ENCODE measurements at places on chromosomes 11 and 22. TPM values are rescaled to one million over a fixed set of nuclear protein-coding genes. Genes with fewer than 3 reads are reported as not detected.

- H3K4me1 ChIP-seq: no peaks in the 10 kb centered on the region
- H3K36me3 ChIP-seq: no peaks in the 10 kb centered on the region
- no peak overlapping the region for H3K27ac ChIP-seq
- no peak overlapping the region for H3K4me3 ChIP-seq
These were observed 33.3 kb downstream of the NUP50 start for GRCh38 chr22:45196926-45197605.

Gene TMPRSS6
- not detected for total RNA-seq

DNA sequence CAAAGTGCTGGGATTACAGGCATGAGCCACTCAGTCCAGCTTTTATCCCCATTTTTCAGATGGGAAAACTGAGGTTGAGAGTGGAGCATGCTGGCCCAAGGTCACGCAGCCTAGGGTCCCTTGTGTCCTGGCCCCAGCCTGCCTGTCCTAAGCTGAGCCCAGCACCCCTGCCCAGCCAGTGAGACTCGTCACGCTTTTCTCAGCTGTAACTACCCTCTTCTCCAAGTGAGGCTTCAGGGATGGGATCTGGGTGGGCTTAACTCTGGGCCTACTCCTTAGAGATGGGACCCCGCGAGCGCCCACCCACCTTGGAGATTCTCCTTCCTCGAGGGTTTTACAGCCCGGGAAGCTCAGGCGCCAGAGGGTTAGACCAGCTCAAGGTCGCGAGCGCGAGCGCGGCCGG, 390 bp upstream of the TMEM151A start:
- no peak overlapping the region for H3K27ac ChIP-seq
- H3K27me3 ChIP-seq: peaks cover 14% of the 10 kb centered on the region
- peaks cover 16% of the 10 kb centered on the region for H3K4me1 ChIP-seq
- H3K4me3 ChIP-seq: peak overlapping the region; percentile 65
- H3K36me3 ChIP-seq: no peaks in the 10 kb centered on the region
- DNase-seq: no peak

DNA sequence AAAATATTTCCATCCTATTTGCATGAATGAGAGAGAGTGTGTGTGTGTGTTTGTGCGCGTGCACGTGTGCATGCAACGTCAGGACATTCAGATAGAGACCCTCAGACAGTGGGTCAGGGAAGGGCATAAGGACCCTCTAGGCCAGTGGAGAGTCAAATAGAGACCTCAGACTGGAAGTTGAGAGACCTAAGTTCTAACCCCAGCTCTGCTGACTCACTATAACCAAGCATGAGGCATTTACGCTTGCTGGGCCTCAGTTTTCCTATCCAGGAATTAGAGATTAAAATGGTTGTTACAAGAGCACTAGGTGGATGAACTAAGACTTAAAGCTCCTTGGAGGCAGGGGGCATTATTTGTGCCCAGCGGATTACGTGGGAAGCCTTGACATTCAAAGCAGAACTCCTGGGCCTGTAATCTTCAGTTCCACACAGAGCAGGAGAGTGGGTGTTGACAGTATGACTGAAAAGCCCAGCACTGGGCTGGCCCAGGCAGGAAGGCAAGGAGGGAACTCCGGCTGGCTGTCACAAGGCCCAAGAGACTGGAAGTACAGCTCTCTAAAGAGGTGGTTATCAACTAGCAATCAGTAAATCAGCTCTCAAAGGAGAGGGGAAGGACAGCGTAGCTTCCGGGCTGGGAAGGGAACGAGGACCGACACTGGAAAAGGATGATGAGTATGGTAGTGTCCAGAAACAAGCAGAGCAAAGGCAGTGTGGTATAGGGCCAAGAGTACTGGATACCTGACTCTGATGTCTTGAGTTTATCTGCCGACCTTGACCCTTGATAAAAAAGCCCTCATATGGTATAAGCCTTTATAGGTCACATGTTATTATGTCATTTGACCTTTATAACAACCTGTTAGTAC, 9.2 kb downstream of the RHOG start:
- peaks cover 4% of the 10 kb centered on the region for H3K36me3 ChIP-seq
- H3K27ac ChIP-seq: no peak overlapping the region
- no peak overlapping the region for H3K4me3 ChIP-seq
- peaks cover 17% of the 10 kb centered on the region for H3K4me1 ChIP-seq
- no peak for DNase-seq

DNA sequence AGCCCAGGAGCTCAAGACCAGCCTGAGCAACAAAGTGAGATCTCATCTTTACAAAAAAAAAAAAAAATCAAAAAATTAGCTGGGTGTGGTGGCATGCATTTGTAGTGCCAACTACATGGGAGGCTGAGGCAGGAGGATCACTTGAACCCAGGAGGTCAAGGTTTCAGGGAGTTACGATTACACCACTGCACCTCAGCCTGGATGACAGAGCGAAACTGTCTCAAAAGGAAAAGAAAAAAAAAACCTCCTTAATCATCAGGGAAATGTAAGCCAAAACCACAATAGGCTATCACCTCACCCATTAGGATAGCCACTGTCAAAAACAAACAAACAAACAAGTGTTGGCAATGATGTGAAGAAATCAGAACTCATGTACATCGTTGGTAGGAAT, 13.4 kb downstream of the DGCR2 start:
- peak overlapping the region; percentile 76 for H3K27ac ChIP-seq
- H3K4me1 ChIP-seq: peaks cover 88% of the 10 kb centered on the region
- no peak overlapping the region for H3K4me3 ChIP-seq

DNA sequence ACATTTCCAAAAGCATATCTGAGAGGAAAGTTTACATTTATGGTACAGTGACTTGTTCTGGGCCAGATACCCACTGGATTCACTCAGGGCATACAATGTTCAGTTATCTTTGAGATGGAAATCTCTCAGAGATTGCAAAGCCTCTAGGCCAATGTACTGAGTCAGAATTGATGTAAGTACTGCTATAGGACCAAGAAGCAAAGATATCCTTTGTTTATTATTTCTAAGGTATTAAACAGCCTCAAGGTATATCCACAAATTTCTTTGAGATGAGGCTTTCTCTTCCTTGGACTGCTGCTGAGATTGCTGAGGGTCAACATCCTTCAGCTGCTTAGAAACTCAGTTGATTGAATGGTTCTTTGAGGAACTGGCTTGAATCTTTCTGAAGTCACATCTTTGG, 484.0 kb downstream of the METTL15 start:
- no peak overlapping the region for H3K4me3 ChIP-seq
- H3K4me1 ChIP-seq: no peaks in the 10 kb centered on the region
- no peak for DNase-seq
- no peaks in the 10 kb centered on the region for H3K27me3 ChIP-seq
- H3K27ac ChIP-seq: no peak overlapping the region
- no peaks in the 10 kb centered on the region for H3K36me3 ChIP-seq

DNA sequence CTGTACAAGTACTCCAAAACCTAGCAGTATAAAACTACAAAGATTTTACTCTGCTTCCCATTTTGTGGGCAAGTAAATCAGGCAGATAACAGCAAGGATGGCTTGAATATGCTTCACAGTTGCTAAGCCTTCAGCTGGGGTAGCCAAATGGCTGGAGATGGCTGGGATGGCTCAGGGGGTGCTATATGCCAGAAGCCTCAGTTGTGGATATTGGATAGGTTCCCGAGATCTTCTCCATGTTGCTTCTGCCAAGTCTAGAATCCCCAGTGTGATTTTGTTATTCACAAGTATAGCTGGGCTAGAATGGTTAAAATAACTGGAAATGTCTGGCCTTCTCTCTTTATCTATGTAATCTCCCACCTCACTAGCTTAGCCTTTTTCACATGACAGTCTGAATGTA, 472.3 kb upstream of the ARHGAP42 start:
- no peaks in the 10 kb centered on the region for H3K4me1 ChIP-seq
- no peaks in the 10 kb centered on the region for H3K27me3 ChIP-seq
- no peak for DNase-seq
- H3K4me3 ChIP-seq: no peak overlapping the region

DNA sequence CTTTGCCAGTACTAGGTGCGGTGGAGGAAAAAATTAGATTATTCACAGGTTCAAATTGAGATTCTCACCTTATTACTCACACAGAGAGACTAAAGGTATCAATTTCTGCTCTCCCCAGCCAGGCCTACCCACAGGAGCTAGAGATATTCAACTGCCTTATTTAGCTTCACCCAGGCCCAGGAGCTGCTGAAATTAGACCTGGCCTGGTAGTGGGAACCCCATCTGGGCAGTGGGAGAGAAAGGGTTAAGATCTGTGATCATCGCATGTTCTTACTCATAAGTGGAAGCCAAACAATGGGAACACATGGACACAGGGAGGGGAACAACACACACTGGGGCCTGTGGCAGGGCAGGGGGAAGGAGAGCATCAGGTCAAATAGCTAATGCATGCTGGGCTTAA, 20.9 kb upstream of the MICAL2 start:
- no peaks in the 10 kb centered on the region for H3K36me3 ChIP-seq
- H3K4me3 ChIP-seq: no peak overlapping the region
- no peaks in the 10 kb centered on the region for H3K27me3 ChIP-seq
- peaks cover 24% of the 10 kb centered on the region for H3K4me1 ChIP-seq
- H3K27ac ChIP-seq: no peak overlapping the region

DNA sequence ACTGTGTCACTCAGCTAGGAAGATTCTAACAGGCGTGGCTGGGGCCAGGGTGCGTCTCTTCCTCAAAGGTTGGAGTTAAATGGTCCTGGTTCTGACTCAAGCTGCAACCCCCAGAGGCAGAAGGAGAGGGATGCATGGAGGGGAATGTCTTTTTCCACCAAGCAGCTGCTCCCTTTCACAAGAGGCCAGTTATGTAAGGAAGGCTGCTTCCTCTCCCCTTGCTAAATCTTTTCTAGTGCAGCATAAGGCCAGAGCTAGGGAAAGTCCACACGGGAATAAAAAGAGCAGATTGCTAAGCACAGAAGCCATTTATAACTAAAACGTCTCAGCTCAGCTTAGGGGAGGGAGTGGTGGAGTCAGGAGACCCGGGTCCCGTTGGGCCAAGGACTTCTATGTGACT, 10.0 kb downstream of the PVALB start:
- H3K27me3 ChIP-seq: peaks cover 6% of the 10 kb centered on the region
- no peaks in the 10 kb centered on the region for H3K4me1 ChIP-seq
- DNase-seq: no peak
- no peaks in the 10 kb centered on the region for H3K36me3 ChIP-seq
- H3K4me3 ChIP-seq: no peak overlapping the region
- no peak overlapping the region for H3K27ac ChIP-seq

GRCh38 chr22:40044870-40045834, 50.4 kb downstream of the FAM83F start:
- H3K4me3 ChIP-seq: peak overlapping the region; percentile 88
- no peaks in the 10 kb centered on the region for H3K36me3 ChIP-seq
- peaks cover 34% of the 10 kb centered on the region for H3K4me1 ChIP-seq

GRCh38 chr22:45843986-45844385, 133.0 kb downstream of the WNT7B start:
- H3K27ac ChIP-seq: no peak overlapping the region
- DNase-seq: no peak
- no peak overlapping the region for H3K4me3 ChIP-seq
- H3K4me1 ChIP-seq: no peaks in the 10 kb centered on the region
- peaks cover 4% of the 10 kb centered on the region for H3K36me3 ChIP-seq

Gene ANKK1
- total RNA-seq: not detected

DNA sequence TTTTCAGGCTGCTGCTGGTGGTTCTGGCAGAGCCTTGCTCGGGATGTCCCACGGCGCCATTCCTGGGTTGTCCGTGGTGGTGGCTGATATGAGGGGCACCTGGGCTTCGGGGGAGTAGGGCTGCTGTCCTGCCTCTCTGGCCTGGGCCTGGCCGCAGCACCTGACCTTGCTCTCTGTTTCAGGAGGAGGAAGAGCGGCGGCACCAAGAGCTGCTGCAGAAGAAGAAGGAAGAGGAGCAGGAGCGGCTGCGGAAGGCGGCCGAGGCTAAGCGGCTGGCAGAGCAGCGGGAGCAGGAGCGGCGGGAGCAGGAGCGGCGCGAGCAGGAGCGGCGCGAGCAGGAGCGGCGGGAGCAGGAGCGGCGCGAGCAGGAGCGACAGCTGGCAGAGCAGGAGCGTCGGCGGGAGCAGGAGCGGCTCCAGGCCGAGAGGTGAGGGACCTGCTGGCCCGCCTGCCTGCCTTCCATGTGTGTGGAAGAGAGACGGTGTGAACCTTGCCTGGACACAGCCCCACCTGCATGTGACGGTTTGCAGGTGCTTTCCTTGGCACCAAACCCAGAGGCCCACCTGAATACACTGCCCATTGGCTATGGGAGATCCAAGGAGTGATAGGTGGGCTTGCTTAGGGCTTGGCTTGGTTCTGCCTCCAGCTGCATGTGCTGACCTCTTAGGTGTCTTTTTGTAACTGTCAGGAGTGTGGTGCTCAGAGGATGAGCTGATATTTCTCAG, 22.8 kb downstream of the INCENP start:
- no peak overlapping the region for H3K27ac ChIP-seq
- no peak for DNase-seq
- H3K4me3 ChIP-seq: no peak overlapping the region
- peaks cover 4% of the 10 kb centered on the region for H3K36me3 ChIP-seq
- H3K4me1 ChIP-seq: no peaks in the 10 kb centered on the region
- H3K27me3 ChIP-seq: no peaks in the 10 kb centered on the region
